Fibroblast of lung (primary cell): ENCODE measurements at places on chromosomes 12 and 14.
A peak's percentile ranks its signal among the peaks of the same experiment; 100 is the strongest.

GRCh38 chr12:92810370-92810769 lies 107.6 kb downstream of the PLEKHG7 start:
- H3K36me3 ChIP-seq = peaks cover 8% of the 10 kb centered on the region
- H3K4me3 ChIP-seq = no peak overlapping the region
- DNase-seq = no peak
- no peaks in the 10 kb centered on the region for H3K4me1 ChIP-seq
- H3K27ac ChIP-seq = no peak overlapping the region
- no peaks in the 10 kb centered on the region for H3K27me3 ChIP-seq

DNA sequence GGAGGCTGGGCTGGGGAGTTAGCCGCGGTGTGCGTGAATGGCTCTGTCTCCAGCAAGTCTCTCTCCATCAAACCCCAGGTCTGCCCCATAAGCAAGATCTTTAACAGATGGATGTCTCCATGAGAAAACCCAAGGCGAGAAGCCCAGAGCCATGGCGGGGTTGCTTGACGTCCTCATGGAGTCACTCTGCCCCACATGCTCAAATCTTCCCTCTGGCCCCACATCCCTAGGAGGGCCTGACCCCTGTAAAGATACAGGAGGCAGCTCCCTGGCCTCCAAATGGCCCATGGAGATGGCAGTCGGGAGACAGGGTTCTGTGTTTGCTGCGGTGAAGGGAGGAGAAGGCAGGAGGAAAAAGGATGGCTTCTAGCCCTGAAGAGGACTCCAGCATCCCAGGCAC lies 49.3 kb downstream of the C14orf132 start:
- H3K27me3 ChIP-seq = no peaks in the 10 kb centered on the region
- no peak overlapping the region for H3K4me3 ChIP-seq
- DNase-seq = no peak
- no peak overlapping the region for H3K27ac ChIP-seq
- H3K36me3 ChIP-seq = peaks cover 4% of the 10 kb centered on the region
- peaks cover 2% of the 10 kb centered on the region for H3K4me1 ChIP-seq

GRCh38 chr12:69002969-69003368 lies 70.0 kb upstream of the CPM start:
- no peak overlapping the region for H3K4me3 ChIP-seq
- no peak overlapping the region for H3K27ac ChIP-seq
- peaks cover 11% of the 10 kb centered on the region for H3K4me1 ChIP-seq
- no peak for DNase-seq
- no peaks in the 10 kb centered on the region for H3K27me3 ChIP-seq

DNA sequence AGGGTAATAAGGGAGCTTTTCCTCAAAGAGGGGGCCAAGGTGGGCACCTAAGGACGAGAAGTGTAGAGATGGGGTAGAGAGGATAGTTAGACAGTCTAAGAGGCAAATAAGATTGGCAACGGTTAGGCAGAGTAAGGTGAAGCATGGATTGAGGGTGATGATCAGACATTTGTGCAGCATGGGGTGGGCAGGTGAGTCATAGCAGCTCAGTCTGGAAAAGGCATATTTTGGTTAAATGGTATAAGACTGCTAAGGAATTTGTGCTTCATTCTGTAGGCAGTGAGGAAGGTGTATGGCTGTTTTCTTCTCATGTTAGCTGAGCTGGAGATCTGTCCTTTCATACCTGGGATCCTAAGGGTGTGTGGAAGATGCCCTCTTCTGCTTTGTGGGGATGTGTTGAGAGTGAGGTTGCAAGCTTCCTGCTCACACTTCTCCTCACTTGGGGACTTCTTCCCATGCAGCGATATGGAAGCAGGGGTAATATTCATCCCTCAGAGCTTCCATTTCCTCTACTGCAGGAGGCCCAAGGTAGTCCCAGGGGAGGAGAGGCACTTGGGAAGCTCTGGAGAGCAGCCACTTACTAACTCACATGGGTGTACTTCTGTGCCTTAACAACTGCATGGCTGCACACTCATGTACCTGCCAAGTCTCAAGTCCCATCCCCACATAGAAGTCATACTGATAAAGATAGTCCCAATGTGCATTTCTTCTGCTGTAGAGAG lies 28.9 kb downstream of the GSG1 start:
- no peak overlapping the region for H3K4me3 ChIP-seq
- peaks cover 6% of the 10 kb centered on the region for H3K4me1 ChIP-seq
- no peak for DNase-seq
- H3K27me3 ChIP-seq = no peaks in the 10 kb centered on the region

- H3K27me3 ChIP-seq = peaks cover 14% of the 10 kb centered on the region
- no peaks in the 10 kb centered on the region for H3K36me3 ChIP-seq
- peak; percentile 68 for DNase-seq
- H3K27ac ChIP-seq = no peak overlapping the region
- H3K4me1 ChIP-seq = no peaks in the 10 kb centered on the region
- no peak overlapping the region for H3K4me3 ChIP-seq
Measured at GRCh38 chr12:66269757-66270383, 32.4 kb upstream of the HELB start.

- H3K4me1 ChIP-seq = no peaks in the 10 kb centered on the region
- no peak overlapping the region for H3K4me3 ChIP-seq
- DNase-seq = no peak
- H3K36me3 ChIP-seq = no peaks in the 10 kb centered on the region
- no peaks in the 10 kb centered on the region for H3K27me3 ChIP-seq
- no peak overlapping the region for H3K27ac ChIP-seq
Measured at GRCh38 chr12:47570151-47570550, 135.7 kb downstream of the RPAP3 start.

GRCh38 chr14:68574906-68575305 lies 218.0 kb downstream of the ZFP36L1 start:
- no peak overlapping the region for H3K4me3 ChIP-seq
- no peaks in the 10 kb centered on the region for H3K27me3 ChIP-seq
- no peak overlapping the region for H3K27ac ChIP-seq

DNA sequence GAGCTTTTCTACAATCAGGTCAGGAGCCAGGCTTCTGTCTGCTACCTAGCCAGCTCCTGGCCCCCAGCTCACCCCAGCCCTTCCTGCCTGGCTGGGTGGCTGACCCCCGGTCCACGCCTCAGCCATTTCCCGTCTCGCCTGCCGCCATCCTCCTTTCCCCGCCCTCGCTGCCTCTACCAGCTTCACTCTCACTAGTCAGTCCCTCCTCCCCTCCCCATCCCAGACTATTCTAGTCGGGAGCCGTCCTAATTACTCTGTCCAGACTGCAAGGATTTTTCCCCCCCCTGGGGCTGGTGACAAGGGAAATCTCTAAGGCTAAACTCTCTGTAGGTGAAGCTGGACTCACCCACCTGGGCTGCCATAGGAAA lies 825 bp downstream of the DHH start:
- H3K27ac ChIP-seq = no peak overlapping the region
- DNase-seq = no peak
- peaks cover 7% of the 10 kb centered on the region for H3K4me1 ChIP-seq
- peaks cover 21% of the 10 kb centered on the region for H3K27me3 ChIP-seq

DNA sequence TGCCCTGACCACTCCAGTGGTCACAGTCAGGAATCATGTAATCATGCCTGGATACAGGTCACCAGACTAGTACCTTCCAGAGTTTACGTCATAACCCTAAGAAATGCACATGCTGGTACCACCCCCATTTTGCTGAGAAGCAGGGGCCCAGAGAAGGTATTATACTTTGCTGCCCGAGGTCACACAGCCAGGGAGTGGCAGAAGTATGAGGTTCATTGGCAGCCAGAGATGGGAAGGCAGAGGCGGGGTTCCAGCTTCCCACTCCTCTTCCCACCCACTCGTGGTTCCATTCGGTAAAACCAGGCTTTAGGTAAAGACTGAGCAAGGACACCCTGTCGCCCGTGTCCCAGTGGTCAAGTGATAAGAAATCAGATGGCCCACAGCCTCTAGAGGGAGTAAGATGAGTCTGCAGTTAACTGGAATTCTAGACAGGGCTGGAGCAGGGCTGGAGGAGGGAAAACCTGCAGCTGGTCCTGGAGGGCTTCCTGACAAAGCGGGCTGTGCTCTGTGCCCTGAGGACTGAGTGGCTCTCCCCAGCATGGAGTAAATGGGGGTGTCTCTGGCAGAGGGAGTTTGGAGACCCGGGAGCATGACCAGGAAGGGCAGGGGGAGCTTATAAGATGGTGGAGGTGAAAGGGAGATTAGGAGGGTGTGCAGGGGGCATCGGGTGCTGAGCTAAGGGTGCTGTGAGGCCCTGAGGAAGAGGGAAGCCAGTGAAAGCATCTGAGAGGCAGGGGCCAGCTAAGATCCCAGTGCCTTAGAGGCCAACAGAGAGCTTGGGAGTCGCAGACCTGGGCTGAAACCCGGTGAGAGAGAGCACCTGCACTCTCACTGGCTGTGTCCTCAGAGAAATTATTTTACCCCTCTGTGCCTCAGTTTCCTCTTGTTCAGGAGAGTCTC lies 5.7 kb downstream of the FAM222A start:
- peaks cover 36% of the 10 kb centered on the region for H3K27me3 ChIP-seq
- no peaks in the 10 kb centered on the region for H3K4me1 ChIP-seq
- no peak for DNase-seq
- no peak overlapping the region for H3K4me3 ChIP-seq
- no peak overlapping the region for H3K27ac ChIP-seq
- no peaks in the 10 kb centered on the region for H3K36me3 ChIP-seq

DNA sequence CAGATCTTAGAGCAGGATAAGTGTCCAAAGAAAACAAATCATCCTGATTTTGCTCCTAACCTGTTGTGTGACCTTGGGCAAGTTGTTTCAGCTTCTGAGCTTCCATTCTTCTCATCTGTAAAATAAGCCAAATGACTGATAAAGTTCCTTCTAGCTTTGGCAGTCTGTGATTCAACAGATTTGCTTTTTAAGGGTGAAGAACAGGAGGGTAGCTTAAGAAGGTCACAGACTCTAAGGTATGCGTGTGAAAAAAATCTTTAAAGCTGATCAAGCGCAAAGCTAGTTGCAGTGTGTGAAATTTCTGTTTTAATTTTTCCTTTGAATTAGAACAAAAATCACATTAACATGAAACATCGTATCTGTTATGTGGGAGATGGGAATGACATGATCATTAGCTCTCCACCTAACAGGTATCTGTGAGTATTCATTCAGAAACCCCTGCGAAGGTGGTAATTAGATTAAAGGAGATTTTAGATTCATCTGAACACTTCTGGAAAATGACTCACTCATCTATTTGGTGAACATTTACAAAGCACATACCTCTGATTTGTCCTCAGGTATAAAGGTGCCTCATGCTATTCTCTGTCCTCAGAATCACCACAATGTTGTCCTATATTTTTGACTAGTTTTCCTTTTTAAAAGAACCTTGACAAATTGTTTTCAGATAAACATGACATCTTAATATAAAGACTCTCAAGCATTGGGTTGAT lies 131.9 kb upstream of the CPM start:
- H3K4me1 ChIP-seq = peaks cover 2% of the 10 kb centered on the region
- DNase-seq = no peak
- H3K36me3 ChIP-seq = no peaks in the 10 kb centered on the region
- no peaks in the 10 kb centered on the region for H3K27me3 ChIP-seq
- H3K27ac ChIP-seq = no peak overlapping the region

- DNase-seq = peak; percentile 33
- peaks cover 28% of the 10 kb centered on the region for H3K4me1 ChIP-seq
- peak overlapping the region; percentile 73 for H3K4me3 ChIP-seq
- H3K36me3 ChIP-seq = no peaks in the 10 kb centered on the region
- H3K27me3 ChIP-seq = peaks cover 16% of the 10 kb centered on the region
- no peak overlapping the region for H3K27ac ChIP-seq
Measured at GRCh38 chr12:57240926-57241401, 10.0 kb downstream of the STAC3 start.

DNA sequence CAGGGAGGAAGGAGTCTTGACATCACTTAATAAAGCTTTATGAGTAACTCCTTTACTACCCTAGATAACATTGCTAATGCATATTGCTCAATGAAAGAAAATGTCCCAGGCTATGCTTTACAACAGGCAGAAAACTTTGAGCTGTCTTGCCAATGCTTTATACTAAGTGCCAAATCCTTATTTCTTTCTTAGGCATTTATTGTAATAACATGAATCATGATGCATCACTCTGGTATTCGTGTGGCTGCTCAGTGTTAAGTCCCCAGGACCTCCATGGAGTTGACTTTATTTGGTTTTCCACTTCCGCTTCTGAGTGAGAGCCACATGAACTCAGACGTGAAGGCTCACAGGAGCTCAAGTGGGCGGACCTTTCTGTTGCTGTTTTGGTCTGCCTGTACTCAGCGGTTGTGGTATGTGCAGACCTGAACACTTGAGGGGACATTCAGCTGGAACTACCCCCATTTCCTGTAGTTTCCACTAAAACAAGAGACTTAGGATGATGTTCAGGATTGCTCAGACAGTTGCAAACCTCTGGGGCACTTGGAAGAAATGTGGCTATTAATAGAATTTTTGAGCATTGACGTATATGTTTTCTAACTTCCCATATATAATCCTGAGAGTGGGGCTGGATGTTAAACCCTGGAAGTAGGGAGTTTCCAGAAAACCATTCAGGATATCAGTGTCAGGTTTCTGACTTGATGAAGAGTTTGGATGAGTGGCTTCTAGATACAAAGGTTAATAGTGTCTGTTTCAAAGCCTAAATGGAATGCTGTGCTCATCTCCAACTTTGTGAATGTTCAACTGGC lies 258.6 kb downstream of the MSRB3 start:
- H3K27me3 ChIP-seq = no peaks in the 10 kb centered on the region
- H3K36me3 ChIP-seq = no peaks in the 10 kb centered on the region
- H3K27ac ChIP-seq = peak overlapping the region; percentile 86
- peaks cover 28% of the 10 kb centered on the region for H3K4me1 ChIP-seq

- DNase-seq = peak; percentile 84
- H3K27ac ChIP-seq = peak overlapping the region; percentile 57
- H3K4me3 ChIP-seq = no peak overlapping the region
- H3K4me1 ChIP-seq = peaks cover 24% of the 10 kb centered on the region
Measured at GRCh38 chr12:76866726-76867125, 12.1 kb downstream of the CSRP2 start.

DNA sequence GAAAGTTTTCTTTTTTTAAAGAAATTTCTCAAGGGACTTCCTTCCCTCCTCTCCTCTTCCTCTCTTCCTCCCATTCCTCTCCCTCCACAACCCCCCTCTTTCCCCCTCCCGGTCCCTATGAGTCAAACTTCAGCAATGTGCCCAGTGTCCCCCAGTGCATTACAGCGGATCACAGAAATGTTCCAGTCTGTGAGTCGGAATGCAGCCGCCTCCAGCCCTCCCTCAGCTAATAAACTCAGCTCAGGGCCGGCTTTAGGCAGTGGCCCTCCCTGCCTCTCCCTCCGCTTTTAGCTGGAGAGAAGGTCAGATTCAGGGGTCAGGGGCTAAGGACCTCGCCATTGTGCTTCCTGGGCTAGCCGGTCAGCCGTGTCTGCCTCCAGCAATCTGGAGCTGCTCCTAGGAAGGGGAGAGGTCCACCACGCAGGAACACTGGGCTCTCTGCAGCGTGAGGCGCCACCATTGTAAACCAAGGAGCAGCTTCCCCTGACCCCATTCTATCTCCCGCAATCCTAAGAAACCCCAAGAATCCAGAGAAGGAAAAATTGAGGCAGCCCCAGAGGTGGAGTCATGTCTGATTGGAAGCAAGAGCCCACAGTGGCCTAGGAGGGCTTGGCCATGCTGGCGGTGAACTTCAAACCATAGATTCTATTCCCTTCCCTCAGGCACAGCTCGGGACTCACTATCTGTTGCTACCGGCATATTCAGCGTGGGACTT lies 1.1 kb upstream of the HDAC7 start:
- peaks cover 34% of the 10 kb centered on the region for H3K4me1 ChIP-seq
- peak overlapping the region; percentile 91 for H3K4me3 ChIP-seq
- H3K36me3 ChIP-seq = peaks cover 3% of the 10 kb centered on the region

- H3K27me3 ChIP-seq = no peaks in the 10 kb centered on the region
- no peak overlapping the region for H3K27ac ChIP-seq
- H3K36me3 ChIP-seq = peaks cover 12% of the 10 kb centered on the region
- no peaks in the 10 kb centered on the region for H3K4me1 ChIP-seq
- H3K4me3 ChIP-seq = no peak overlapping the region
Measured at GRCh38 chr12:118175823-118176447, 40.0 kb downstream of the PEBP1 start.

GRCh38 chr14:64948612-64949210 lies 6.2 kb upstream of the GPX2 start:
- H3K27me3 ChIP-seq = no peaks in the 10 kb centered on the region
- no peaks in the 10 kb centered on the region for H3K4me1 ChIP-seq
- no peaks in the 10 kb centered on the region for H3K36me3 ChIP-seq
